ENCODE measurements at places on chromosomes 6 and 20. TPM values are rescaled to one million over a fixed set of nuclear protein-coding genes. Genes with fewer than 3 reads are reported as not detected.

The COL21A1 gene
- 0.07 TPM for polyA plus RNA-seq

The C6orf120 gene
- polyA plus RNA-seq: 13.2 TPM

DNA sequence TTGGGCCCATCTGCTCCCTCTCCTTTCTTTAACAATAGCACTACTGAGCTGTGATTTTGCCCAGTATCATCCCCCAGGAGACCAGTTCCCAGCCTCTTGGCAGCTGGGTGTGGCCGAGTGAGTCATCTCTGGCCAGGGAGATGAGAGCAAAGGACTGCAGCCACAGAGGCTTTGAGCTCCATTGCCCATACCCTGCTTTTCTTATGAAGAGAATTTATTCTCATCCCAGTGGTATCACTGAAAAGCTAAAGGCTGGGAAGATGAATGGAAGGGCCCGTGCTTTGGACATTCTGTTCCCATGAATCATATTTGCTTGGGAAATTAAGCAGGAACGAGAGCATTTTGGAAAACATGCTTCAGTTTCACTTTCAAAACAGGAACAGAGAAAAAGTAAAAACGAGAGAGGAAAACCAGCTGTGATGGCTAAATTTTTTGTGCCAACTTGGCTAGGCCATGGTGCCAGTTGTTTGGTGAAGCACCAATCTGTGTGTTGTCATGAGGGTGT is 14.9 kb downstream of the CST3 start:
- DNase-seq: peak; percentile 60

- DNase-seq: no peak
Observed at GRCh38 chr20:54524849-54525248, 49.5 kb downstream of the DOK5 start.

GRCh38 chr20:53370345-53370961 is 223.2 kb downstream of the ZNF217 start:
- no peak for DNase-seq

DNA sequence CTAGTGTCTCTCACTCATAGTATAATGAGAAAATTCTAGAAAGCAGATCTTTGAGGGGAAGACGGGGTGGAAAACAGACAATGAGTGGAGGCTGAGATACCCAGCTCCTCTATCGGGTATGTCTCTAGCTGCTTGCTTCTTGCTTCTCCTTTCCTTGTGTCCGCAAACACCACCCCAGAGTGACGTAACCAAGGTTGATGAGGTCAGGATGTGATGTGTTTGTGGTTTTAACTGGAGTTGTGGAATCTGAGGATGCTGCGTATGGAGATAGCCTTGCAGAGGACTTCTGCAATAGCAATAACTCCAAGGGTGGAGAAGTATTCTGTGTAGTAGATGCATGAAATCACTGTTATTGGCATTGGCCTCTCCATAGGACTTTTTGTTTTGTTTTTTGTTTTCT is 132.7 kb upstream of the IFNGR1 start:
- no peak for DNase-seq
